ENCODE measurements at places on chromosomes 1 and 21. TPM values are rescaled to one million over a fixed set of nuclear protein-coding genes. Genes with fewer than 3 reads are reported as not detected.

DNA sequence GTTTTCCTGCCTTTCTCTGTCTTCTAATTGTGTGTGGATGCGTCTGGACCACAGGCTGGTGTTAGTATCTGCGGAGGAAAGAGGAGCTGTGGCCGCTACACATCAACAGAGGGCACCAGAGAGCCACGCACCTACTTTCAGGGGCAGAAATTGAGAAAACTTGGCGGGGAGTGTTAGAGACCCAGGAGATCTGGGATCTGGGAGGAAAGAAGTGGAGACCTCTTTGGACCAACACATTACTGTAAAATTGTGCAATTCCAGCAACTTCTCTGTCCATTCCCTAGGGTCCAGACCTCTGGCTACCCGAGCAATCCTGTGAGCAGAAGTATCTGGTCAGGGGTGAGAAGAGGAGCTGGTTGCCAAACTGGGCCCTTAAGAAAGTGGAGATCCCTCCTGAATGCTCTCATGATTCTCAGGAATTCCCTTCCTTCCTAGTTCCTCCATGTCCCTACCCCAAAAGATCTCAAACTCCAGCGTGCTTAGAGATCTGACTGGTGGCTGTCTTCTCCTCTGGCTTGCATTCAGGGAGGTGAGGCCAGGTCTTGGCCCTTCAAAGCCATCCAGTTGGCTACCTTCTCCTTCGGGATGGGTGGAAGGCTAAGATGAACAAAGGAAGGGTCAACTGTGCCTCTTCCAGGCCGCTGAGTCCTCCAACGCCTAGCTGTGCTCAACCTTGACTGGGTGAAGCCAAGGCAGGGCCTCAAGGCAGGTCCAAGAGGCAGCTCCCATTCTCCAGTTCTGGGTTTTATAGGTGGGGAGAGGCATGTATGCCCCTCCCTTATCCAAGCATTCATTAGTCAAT is 1.2 kb upstream of the KIRREL1 start:
- peak; percentile 31 for ATAC-seq

Gene RAB7B
- 1.1 TPM for total RNA-seq

GRCh38 chr1:115112496-115113375 is 23.4 kb upstream of the TSPAN2 start:
- ATAC-seq, result peak; percentile 48

DNA sequence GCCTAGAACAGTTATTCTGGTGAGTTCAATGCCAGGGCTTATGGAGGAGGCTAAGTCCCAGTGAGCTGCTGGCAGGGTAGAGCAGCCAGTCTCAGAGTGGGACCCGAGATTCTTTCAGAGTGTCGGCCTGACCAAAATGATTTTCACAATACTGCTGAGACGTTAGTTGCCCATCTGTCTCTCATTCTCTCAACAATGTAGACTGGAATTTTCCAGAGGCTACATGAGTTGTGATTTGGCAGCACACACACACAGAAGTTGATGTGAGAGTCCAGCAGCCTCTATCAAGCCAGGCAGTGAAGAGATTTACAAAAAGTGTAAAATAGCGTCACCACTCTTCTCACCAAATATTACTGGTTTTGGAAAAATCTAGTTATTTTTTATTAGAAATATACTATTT is 21.7 kb downstream of the CACNA1S start:
- no peak for ATAC-seq

DNA sequence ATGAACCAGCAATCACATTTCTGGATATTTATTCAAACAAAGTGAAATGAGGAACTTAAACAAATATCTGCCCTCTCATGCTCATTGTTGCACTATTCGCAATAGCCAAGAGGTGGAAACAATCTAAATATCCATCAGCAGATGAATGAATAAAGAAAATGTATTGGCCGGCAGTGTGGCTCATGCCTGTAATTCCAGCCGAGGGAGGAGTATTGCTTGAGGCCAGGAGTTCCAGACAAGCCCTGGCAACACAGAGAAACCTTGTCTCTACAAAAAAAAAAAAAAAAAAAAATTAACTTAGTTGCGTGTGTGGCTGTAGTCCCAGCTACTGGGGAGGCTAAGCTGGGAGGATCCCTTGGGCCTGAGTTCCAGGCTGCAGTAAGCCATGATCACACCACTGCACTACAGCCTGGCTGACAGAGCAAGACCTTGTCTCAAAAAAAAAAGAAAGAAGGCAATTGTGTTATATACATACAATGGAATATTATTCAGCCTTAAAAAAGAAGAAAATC is 191.4 kb downstream of the AKT3 start:
- no peak for ATAC-seq

DNA sequence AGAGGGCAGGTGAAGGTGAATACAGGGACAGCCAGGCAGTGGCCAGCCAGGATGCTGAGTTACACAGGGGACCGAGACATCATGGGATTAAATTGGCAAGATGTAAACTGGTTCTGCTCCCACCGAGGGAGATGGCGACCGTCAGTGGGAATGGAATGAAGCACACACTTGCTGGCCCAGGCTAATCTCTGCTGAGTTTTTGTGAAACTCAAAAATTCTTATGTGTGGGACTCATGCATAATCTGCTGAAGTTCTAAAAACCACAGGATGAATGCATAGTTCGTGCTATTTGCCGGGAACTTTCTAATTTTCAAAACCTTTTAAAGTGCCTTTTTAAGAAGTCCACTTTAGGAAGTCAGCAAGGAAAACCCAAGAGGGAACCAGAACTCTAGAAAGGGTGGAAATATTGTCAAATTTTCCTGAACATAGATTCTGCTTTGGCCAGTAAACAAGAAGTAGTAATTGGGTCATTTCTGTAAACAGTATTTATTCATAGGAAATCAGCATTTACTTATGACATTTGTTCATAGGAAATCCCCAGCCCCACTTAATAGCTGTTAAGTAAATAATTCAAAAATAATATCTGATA is 85.4 kb upstream of the ROR1 start:
- ATAC-seq, result no peak

GRCh38 chr1:23673086-23673813 is 18.4 kb upstream of the RPL11 start:
- peak; percentile 50 for ATAC-seq

Gene TM2D1
- total RNA-seq, result 60.3 TPM

Gene CD84
- 0.11 TPM for total RNA-seq
